ENCODE measurements at places on chromosomes 6 and 20.

DNA sequence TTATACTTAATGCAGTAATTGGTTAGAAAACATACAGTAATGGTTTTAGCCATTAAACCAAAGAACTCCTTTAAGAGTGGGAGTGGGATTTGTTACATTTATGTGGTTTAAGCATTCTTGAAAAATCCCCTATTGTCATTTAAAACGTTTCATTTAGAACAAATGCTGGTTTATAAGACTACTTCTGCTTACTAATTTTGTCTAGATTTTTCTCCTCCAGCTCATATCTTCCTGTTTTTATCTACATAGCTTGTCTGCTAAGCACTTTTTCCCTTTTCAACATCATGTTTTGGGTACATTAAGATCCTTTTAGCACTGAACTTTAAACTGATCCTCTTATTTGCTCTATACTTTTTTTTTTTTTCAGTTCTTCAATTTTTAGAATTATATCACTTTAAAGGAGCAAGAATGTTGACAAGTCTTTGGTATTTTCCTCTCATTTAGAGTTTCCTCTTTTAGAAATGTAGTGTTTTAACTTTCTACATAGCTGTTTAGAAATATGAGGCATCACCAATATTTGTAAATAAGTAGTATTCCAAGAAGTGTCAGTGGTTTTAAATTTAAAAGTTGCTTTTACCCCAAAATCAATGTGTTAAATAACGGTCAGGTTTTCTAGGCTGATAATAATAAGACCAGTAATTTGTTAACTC, 80.9 kb downstream of the SESN1 start:
- no peak for DNase-seq

DNA sequence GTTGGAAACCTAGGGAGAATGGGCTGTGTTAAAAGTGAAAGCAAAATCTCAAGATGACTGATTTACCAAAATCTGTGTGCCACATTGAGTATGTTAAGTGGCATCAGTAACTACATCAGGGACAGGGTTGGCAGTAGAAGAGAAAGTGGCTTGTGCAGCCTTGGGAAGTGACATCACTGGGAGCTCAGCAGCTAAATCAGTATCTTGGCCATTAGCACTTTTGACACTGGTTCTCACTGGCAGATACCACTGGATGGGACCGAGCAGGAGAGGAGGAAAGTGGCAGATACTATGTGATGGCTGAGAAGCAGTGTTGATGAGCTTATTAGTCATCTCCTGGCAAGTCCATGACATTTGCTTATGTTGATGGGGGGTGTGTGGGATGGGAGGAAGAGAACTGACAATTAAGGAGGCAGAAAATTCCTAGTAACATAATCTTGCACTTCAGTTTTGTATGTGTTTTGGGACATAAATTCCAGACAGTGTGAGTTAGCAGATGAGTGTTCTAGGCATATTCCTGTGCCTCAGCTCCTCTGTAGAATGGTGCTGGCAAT, 322.2 kb downstream of the SOX4 start:
- DNase-seq, result no peak

DNA sequence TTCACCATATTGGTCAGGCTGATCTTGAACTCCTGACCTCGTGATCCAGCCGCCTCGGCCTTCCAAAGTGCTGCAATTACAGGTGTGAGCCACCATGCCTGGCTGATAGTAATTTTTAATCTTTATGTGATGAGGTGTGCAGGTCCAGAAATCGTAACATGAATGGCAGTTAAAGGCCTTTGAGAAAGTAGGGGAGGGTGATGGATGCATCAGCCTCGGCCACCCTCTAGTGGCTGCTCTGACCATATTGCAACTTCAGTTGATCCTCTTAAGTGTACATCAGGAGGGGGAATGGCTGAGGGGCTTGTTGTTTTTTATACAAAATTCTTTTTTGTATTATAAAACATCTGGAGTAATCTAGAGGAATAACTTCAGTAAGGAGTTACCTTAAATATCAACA, 193.0 kb downstream of the ZFAND3 start:
- DNase-seq, result no peak

DNA sequence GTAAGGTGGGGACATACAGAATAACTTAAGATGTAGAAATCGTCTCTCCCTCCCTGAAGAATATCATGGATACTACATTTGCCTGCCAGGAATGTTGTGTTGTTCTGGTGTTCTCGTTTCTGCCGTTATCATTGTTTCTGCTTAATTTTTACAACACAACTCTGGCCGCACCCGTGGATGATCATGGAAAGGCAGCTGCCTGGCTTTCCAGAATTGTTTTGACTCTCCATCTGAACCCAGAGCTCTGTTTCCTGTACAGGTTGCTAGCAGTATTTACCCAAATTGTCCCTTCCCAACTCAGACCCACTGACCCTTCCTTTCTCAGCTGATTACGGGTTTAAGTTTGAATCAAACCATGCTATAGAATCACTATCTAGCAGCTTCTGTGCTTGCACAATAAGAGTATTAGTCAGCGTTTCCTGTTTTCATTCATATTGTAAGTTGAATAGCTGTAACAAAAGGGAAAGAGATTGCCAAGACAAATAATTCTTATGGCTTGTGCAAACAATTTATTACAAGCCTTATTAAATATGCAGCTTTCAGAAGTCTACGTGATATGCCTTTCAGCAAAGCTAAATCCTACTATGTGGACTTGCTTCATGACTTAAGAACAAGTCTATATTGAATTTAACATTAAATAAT, 139.0 kb downstream of the MTHFD1L start:
- peak; percentile 75 for DNase-seq

DNA sequence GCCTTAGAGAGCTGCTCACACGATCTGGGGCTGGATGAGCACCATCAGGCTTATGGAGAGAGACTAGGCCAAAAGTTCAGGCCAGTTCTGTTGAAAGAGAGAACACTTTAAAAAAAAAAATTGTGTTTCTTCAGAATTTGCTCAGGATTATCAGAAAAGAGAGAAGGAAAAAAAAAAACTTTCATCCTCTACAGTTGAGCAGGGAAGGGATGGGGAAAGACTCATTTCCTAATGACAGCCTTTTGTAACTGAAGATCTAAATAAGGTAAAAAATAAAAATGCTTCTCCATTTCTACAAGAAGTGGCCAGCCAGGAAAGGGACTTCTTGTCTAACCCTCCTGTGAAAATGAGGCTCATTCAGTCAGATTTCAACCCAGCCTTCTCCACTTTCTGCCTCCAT, 134.8 kb downstream of the LY86 start:
- DNase-seq, result no peak

GRCh38 chr6:170101281-170102035, 189.4 kb downstream of the DLL1 start:
- no peak for DNase-seq

DNA sequence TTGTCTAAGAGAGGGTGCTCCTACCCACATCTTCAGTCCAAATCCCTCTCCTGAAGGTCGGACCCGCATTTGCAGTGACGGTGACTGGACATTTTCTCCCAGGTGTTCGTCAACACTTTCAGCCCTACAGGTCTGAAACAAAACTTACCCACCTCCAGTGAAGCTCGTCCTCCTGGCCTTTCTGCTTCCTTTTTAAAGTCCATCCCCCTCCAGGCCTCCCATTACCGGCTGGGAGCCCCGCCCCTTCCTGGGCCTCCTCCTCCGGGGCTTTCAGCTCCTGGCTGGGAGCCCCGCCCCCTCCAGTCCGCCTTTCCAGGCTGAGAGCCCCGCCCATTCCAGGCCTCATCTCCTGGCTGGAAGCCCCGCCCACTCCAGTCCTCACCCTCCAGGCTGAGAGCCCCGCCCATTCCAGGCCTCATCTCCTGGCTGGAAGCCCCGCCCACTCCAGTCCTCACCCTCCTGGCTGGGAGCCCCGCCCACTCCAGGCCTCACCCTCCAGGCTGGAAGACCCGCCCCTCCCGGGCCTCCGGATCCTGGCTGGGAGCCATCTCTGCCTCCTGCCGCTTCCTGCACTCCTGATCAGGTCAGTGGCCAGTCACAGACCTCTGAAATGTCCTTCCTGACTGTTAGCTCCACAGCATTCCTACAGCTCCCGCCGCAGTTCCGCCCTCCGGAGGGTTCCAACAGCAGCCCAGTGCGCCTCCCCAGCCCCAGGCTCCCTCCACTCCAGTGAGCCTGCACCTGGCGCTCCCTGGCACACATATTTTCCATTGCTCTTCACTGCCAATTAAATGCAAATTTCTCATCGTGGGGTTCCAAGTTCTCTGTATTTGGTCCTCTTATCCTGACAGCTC, 98.5 kb downstream of the LY86 start:
- DNase-seq, result no peak
